AG09309 (cell line): ENCODE measurements at places on chromosomes 11 and 22.

DNA sequence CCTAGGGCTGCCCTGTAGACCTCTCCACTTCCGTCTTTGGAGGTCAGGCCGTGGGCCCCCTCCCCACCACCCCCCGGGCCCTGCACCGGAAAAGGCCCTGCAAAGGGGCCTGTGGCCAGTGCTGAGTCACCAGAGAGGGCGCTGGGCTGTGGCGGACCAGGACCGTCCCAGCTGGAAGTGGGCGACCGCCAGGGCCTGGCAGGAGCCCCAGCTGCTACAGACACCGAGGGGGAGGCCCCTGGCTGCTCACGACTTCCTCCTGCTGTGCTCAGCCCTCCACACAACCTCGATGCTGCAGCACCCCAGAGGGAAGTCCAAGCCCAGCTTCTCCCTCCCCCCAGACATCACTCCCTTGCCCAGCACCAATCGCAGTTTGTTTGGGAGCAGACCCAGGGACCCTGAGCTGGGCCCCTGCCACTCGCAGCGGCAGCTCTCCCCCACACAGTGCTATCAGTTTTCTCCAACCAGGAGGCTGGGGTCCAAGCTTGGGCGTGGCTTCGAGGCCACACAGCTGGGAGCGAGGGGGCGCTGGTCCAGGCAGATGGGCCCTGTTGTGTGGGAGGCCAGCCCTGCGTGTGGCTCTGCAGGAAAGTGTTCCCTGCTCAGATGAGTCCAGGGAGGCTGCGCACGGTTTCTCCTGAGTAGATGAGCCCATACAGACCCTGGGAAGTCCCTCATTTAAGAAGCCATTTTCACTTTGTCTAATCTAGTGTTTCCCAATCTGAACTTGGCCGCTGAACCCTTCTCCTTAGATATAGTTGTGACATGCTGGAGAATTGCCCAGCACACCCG, 5.6 kb upstream of the SH3BP1 start:
- peak; percentile 23 for DNase-seq

GRCh38 chr11:9535189-9535781, 38.2 kb upstream of the WEE1 start:
- peak; percentile 73 for DNase-seq

GRCh38 chr22:18999416-18999815, 63.3 kb upstream of the PRODH start:
- DNase-seq: no peak

DNA sequence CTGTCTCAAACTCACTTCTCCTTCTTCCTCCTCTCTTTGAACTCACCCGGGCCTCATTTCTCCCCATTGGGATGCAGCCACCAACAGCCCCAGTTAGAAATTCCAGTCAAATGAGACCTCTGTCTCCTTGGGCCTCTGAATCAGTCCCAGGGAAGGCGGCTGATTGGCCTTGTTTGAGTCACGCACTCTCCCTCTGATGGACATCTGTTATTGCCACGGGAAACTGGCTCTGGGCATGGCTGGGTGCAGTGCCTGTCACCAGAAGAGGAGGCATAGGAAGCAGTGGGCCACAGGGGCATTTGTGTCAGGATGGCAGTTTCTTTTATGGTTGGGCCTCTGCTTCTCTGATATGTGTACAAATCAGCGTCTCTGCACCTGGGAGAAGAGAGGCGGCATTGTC, 9.6 kb upstream of the WNT11 start:
- DNase-seq: no peak

- DNase-seq: peak; percentile 13
These were observed 20.5 kb upstream of the SORL1-AS1 start for GRCh38 chr11:121473064-121473777.

DNA sequence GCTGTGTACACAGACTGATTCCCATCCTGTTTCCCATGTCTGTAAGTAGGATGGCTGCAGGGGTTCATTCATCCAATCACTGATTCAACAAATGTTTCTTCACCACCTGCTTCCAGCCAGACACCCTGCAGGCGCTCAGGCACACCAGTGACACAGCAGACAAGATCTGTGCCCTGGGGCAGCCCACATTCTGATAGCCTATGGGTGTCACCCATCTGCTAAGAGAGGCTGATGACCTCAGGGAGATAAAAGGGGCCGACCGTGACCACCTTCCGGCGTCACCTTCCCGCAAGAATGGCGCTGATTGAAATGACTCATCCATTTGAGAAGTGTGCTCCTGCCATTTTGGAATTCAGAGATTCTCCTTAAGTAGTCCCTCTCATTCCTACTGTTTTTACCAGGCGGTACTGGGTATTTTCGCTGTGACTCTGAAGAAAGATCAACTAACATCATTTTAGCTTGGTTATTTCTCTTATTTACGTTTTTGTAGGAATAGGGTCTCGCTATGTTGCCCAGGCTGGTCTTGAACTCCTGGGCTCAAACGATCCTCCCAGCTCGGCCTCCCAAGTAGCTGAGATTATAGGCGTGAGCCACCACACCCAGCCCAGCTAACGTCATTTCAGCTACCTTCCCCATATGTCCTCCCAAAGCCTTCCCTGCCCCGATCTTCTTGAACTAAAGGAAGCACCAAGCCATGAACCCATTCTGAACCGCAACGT, 73.2 kb upstream of the BID start:
- no peak for DNase-seq

DNA sequence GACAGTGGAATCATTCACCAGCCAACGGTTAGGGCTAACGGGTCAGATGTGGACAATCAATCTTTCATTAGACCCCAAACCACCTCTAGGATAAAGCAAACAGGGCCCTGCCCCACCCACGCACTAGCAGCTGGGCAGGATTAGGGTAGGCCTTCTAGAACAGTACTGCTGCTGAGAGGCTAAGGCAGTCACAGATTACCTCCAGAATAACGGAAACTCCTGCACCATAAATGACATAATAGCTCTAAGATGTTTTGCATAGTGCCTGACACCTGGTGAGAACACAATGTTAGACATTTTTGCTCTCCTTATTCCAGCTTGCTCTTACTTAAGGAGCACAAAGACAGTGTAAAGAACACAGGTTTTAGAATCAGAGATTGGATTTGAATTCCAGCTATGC, 1.8 kb downstream of the SYTL2 start:
- no peak for DNase-seq

DNA sequence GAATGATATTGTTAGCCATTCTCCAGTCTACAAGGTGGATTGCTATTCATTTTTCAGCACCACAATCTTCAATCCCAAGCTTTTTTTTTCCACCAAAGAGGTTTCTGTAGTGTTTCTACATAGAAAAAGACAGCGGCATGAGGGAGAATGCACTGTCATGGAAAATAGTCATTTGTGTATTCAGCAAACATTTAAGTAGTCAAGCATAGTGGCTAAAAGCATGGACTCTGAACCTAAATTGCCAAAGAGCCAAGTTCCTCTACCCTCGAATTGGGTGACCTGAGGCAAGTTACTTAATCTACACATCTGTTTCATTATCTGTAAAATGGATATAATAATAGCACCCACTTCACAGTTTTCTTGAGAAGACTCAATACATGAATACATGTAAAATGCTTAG, 14.2 kb downstream of the GAS2 start:
- DNase-seq: no peak

- DNase-seq: no peak
These were observed 44.9 kb downstream of the GNB1L start for GRCh38 chr22:19809741-19810140.

- DNase-seq: peak; percentile 38
These were observed 44.9 kb upstream of the ETS1 start for GRCh38 chr11:128632141-128632791.

DNA sequence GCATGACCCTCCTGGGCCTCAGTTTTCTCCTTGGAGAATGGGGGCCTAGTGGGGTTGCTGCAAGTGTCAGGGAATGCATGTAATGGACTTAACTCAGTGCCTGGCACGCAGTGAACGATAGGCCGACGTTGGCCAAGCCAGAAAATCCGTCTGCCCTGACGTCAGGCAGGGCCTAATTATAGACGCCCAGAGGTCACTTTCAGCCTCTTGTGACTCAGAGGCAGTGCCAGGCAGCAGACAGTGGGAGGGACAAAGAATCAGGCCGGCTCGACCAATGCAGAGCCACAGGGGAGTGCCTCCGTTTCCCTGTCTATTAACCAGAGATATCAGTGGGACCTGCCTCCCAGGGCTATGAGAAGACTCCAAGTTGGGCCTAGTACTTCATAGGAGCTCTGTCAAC, 115.0 kb downstream of the MN1 start:
- no peak for DNase-seq

DNA sequence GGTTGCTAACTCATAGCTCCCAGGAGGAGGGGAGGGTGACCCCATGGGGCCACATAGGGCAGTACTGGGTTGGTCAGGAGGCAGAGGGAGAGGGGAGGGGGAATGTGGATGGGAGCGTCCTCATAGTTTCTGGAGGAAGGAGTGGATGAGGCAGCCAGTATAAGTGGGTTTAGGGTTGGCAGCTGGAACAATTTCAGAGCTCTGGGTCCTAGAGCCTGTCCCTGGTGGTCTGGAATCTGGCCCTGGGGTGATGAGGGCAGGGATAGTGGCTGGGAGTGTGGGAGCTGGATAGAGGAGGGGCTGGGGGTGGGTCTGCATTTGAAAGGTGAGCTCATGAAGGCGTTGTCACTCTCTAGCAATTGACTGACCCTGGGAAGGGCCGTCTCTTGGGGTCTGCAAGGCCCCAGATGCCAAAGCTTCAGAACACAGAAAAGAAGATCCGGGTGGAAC, 5.3 kb upstream of the MRGPRG start:
- no peak for DNase-seq

DNA sequence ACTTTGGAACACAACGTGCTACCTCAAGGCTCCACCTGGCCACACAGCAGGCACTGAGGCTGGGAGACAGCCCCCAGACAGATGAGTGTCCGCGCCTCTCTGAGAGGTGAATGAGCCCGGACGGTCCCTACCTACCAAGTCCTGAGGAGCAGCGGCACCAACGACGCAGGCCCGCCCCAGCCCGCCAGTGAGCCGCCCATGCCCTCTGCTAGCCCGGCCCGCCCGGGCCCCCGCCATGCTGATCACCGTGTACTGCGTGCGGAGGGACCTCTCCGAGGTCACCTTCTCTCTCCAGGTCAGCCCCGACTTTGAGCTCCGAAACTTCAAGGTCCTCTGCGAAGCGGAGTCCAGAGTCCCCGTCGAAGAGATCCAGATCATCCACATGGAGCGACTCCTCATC, at the start of gene DDI1:
TSS of gene DDI1 (plus strand) at position 53 of the 400 bp plus-strand sequence. CDS start at position 236, 183 bp downstream.
- DNase-seq: no peak

- DNase-seq: no peak
These were observed 32.1 kb upstream of the IGSF9B start for GRCh38 chr11:133988686-133989410.

DNA sequence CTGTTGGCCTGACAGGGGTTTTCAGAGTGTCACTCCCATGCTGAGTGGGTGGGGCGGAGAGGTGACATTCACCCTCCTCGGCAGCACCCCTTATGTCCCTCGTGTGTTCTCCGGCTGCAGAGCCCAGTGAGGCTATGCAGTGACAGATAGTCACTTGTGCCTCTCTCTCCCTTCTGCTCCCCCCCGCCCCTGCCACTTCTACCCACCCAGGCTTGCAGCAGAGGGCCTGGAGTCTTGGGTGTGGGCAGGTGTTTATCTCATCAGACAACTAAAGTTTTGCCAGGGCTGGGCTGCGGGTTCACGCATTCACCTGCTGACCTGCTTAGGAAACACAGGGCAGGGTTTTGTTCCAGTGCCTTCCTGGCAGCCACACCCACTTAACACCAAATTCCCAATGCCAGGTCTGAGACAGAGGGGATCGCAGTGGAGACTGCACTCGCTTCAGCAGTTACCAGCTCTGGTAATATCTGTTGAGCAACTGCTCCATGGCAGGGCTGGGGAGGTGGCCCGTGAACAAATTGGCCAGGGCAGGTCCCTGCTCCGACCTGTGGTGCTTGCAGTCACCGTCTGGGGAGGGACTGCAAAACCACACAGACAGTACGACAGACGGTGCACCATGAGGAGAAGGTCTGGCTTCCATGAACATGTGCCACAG, 50.5 kb upstream of the ADA2 start:
- no peak for DNase-seq

- peak; percentile 14 for DNase-seq
These were observed 95.2 kb upstream of the TP53I11 start for GRCh38 chr11:45045683-45046471.

DNA sequence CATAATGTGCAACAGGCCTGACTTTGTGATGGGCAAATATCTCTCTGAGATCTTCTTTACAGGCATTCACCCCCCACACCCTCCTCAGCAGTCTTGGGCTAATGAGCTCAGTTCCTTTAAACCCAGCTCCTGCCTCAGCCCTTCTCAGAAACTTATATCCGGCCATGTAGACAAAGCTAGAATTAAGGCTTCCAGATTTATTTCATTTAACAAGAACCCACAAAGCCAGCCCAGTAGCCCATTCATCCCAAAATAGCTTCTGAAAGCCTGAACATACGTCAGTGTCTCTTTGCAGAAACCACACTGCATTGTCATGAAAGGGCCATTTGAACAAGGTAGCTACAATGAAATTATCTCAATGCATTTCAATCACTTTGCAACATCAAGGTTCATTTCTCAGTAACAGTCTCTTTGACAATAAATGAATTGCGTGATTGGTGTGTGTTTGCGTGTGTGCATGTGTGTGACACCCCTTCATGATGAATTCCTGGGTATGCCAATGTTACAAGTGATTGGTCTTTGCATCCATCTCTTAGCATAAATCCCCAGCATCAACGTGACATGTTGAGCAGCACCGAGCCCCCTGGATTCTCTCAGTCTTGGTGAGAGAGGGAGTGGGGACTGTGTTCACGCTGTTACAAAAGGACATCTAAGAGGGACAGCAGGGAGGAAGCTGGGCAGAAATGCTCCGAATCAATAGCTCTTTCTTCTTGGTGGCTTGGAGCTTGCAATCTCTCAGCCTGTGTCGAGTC, 299.6 kb downstream of the KIRREL3 start:
- no peak for DNase-seq

DNA sequence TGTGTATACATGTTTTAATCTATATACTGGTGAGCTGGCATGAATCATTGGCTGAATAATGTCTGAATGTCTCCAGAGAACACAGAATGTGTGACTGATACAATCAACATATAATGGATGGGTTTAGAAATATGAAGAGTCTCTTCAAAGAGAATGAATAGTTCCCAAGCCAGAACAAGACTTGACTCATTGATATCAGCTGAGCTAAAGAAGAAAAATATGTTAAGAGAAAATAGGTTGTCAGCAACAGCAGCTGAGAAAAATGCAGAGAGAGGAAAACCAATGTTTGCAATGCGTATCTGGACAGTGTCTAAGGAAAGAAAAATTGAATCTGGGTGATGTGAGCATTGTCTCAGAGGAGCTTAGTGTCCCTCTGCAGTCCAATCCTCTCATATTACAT, 1281.8 kb upstream of the TENM4 start:
- no peak for DNase-seq

- no peak for DNase-seq
These were observed 22.0 kb downstream of the FAT3 start for GRCh38 chr11:92246630-92247029.
